ENCODE measurements at places on chromosomes 1 and 21. TPM values are rescaled to one million over a fixed set of nuclear protein-coding genes. Genes with fewer than 3 reads are reported as not detected.

Gene ACBD6
- 36.7 TPM for polyA plus RNA-seq

Gene MANEAL
- polyA plus RNA-seq = 3.1 TPM

Gene MYBPHL
- 0.22 TPM for polyA plus RNA-seq

Gene MSH4
- 0.10 TPM for polyA plus RNA-seq

Gene GPR37L1
- 0.10 TPM for polyA plus RNA-seq

Gene OR2G2
- not detected for polyA plus RNA-seq

Gene HES5
- 0.42 TPM for polyA plus RNA-seq

Gene GSTM1
- polyA plus RNA-seq = 1.1 TPM

Gene HP1BP3
- polyA plus RNA-seq = 186 TPM

Gene AMPD1
- polyA plus RNA-seq = not detected

Gene KCNE1
- polyA plus RNA-seq = 0.48 TPM

Gene ERG
- polyA plus RNA-seq = 13.5 TPM
